T-helper 2 cell (primary cell): ENCODE measurements at places on chromosomes 7 and 10.

DNA sequence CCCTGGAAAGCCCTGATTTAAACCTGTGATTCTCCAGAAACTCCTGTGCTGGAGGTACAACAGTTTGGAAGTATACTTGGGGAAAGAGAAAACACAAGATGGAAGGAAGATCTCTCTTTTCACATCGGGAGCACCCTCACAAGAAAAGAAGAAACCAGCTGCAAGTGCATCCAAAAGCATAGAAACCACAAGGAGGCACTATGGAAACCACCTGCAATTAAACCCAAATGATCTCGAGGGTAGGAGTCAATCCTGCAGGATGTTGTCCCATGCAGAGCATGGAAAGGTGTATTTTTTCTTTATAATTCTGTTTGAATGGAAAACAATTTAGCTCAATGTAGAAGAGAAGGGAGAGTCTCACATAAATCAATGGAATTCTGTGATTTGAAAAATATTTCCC lies 210.5 kb downstream of the TWIST1 start:
- no peak for DNase-seq

DNA sequence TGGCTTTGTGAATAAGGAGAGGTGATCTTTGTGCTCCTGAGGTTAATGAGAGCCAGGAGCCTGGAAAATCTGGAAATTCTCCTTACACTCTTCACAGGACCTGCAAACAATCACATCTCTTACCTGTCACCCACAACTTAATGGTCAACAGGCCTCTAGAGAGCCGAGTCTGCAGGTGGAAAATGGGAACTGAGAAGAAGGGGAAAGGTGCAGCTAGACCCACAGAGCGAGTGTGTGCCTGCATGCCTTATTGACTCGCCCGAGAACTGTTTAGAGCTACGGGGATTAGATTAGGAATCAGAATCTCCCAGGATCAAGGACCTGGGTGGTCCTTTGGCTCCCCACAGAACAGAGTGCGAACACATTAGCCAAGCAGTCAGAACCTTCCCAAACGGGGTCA lies 329.6 kb downstream of the PTEN start:
- no peak for DNase-seq

- no peak for DNase-seq
Observed at GRCh38 chr10:108421266-108421665, 1256.8 kb upstream of the SORCS1 start.

DNA sequence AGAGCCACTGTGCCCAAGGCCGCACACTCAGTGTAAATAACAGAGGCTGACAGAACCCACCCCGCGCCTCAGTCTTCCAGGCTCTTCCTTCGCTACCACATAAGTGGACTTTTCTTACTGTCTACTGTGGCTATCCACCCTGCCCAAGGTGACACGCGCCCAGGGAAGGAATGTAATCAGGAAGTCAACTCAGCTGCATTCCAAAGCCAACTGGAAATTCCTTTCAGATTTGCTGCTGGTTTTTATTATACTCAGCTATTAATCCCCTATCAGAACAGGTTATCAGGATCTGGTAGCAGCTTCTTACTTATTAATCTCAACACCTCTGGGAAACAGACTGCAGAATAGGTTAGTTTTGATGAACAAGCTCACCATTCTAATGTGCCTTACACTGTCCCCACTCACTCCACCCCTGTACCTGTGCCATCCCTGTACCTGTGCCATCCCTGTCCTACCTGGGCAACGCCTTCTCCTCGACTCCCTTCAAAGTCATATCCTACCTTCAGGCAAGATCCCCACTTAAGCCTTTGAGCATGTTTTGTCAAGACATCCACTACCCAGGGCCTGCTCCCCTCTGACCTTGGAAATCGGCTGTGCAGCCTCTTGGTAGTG lies 90.7 kb downstream of the NHLRC2 start:
- no peak for DNase-seq

DNA sequence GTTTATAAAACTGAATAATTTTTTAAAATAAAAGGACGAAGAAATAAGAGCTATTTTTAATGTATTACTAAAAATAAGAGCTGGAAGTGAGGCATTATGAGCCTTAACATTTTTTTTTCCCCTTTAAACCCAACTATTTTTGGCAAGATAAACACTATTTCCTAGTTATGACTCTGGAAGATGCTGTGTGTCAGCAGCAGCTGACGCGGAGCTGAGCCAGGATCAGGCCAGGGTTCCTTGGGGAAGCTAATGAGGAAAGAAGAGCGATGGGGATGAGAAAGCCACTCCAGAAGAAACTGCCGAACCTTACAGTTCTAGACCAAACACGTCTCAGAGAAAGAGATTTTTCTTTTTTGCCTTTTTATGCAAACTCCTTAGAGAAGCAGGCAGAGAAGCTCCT lies 85.9 kb downstream of the USP6NL start:
- no peak for DNase-seq

GRCh38 chr7:51065766-51066165 lies 250.8 kb downstream of the COBL start:
- no peak for DNase-seq
